Activated CD4-positive, alpha-beta T cell treated with anti-CD3 and anti-CD28 coated beads for 36 hours (primary cell): ENCODE measurements at places on chromosomes 12 and 14. TPM values are rescaled to one million over a fixed set of nuclear protein-coding genes. Genes with fewer than 3 reads are reported as not detected.
A peak's percentile ranks its signal among the peaks of the same experiment; 100 is the strongest.

TTC9 gene
- 8.3 TPM for total RNA-seq

OR4E2 gene
- not detected for total RNA-seq

ASB2 gene
- total RNA-seq, result 25.5 TPM

ARMH4 gene
- not detected for total RNA-seq

- H3K27me3 ChIP-seq, result no peaks in the 10 kb centered on the region
- DNase-seq, result no peak
- H3K4me1 ChIP-seq, result peaks cover 9% of the 10 kb centered on the region
- no peaks in the 10 kb centered on the region for H3K36me3 ChIP-seq
These were observed 8.0 kb upstream of the ETV6 start for GRCh38 chr12:11641522-11641921.

GRCh38 chr12:124279846-124280360 lies 15.0 kb upstream of the RFLNA start:
- H3K36me3 ChIP-seq, result no peaks in the 10 kb centered on the region
- H3K27ac ChIP-seq, result no peak overlapping the region
- peaks cover 22% of the 10 kb centered on the region for H3K27me3 ChIP-seq
- H3K4me3 ChIP-seq, result no peak overlapping the region
- no peak for DNase-seq

- H3K4me3 ChIP-seq, result no peak overlapping the region
- H3K27me3 ChIP-seq, result no peaks in the 10 kb centered on the region
- peaks cover 90% of the 10 kb centered on the region for H3K4me1 ChIP-seq
- peak overlapping the region; percentile 44 for H3K27ac ChIP-seq
- H3K36me3 ChIP-seq, result peaks cover 9% of the 10 kb centered on the region
These were observed 22.2 kb downstream of the UBE2N start for GRCh38 chr12:93419388-93420034.

DNA sequence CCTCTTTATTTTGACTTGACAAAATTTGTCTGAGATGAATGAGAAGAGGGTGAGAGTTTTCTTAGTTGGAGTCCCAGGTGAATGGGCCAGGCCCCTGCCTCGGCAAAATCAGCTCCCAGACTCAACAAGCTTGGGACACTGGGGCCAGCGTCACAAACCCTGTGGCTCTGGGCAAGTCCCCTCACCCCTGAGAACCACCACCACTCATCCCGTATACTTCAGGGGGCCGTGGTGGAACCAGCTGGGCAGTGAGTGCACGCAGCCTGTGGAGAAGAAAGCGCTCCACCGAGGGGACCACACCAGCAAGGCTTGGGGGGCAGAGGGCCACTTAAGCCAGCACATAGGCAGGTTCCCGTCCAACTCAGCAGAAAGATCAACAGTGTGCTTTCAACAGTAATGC lies 40.2 kb downstream of the DEGS2 start:
- H3K36me3 ChIP-seq, result peaks cover 26% of the 10 kb centered on the region
- DNase-seq, result no peak
- no peaks in the 10 kb centered on the region for H3K27me3 ChIP-seq
- peaks cover 23% of the 10 kb centered on the region for H3K4me1 ChIP-seq

DNA sequence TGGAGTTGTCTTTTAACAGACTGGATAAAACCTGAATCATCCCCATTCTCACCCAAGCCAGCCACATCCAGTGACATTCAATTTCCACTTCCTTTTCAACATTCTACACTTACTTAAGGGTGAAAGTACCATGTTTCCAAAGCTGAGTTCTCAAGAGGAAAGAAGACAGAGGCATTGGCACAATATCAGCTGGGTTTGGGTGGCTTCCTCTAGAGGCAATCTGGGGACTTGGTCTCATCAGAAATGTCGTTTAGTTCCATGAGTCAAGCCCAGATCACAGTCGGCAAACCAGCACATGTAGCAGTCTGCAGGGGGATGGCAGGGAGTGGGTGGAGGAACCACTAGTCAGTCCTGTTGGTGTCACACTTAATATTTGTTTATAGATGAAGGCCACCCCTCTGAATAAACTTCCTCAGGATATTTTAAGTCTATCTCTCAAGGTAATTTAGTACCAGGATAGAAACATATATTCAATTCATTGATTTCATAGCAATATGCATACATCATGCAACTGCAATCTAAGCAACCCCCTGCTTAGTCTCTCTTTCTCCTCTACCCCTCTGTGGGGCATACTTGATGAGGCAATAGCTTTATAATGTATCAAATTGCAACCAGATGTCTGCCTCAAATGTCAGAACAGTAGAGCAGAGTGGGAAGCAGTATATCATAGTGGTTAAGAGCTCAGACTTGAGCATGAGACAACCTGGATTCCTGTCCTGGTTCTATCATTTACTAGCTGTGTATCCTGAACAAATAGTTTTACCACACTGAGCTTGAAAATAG lies 3.0 kb downstream of the SRRM4 start:
- DNase-seq, result no peak
- H3K27ac ChIP-seq, result no peak overlapping the region
- H3K36me3 ChIP-seq, result no peaks in the 10 kb centered on the region
- no peaks in the 10 kb centered on the region for H3K4me1 ChIP-seq

DNA sequence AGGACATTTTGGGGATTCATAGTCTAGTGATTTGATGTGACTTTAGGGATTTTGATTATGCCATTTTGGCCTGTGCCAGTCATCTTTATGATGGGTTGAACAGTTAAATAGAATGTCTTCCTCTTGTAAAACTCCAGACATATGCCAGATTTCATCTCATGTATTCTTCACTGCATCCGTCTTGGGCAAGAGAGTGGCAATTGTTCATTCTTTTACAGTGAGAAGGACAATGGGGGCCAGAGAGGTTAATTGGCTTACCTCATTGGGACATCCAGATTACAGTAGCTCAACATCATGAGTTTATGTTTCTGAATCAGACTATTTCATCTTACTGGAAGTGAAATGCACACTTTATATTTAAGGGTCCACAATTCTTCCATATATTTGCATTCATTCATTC lies 108.2 kb upstream of the SLC38A2 start:
- no peak overlapping the region for H3K27ac ChIP-seq
- H3K4me1 ChIP-seq, result peaks cover 2% of the 10 kb centered on the region
- no peak for DNase-seq
- no peaks in the 10 kb centered on the region for H3K27me3 ChIP-seq

DNA sequence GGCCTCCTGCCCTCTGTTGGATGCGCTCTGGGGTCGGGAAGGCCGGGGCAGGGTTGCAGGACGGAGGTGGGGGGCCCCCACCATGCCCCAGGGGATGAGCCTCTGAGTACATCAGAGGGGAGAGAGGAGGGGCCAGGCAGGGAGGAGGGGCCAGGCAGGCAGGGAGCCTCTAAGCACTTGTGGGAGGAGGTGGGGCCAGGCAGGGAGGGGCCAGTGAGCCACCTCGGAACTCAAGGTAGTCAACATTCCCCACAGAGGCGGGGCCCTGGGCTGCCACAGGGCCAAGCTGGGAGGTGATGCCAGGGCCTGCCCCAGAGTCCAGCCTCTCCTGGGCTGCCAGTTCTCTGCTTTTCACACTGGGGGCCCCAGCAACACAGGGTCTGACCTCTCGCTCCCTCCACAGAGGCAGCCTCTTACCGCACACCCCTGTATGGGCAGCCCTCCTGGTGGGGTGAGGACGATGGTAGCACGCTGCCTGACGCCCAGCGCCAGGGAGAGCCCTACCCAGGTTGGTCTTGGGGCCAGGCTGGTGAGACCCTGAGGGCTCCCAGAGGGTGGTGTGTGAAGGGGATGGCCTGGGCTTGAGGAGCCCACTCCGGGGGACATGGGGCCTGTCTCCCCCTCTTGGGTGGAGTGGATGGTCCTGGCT lies 17.4 kb downstream of the CEP170B start:
- H3K4me3 ChIP-seq, result no peak overlapping the region
- no peaks in the 10 kb centered on the region for H3K4me1 ChIP-seq
- peak; percentile 59 for DNase-seq
- no peak overlapping the region for H3K27ac ChIP-seq
- H3K36me3 ChIP-seq, result no peaks in the 10 kb centered on the region

DNA sequence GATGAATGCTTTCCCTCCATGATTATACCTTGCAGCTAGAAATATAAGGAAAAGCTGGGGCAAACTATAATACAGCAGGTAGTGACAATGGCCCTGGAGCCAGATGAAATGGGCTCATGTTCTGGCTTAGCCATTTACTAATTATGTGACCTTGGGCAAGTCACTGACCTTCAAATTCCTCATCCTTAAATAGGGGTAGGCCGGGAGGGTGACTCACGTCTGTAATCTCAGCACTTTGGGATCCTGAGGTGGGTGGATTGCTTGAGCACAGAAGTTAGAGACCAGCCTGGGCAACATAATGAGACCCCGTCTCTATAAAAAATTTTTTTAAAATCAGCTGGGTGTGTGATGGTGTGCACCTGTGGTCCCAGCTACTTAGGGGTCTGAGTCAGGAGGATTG lies 155.4 kb downstream of the C12orf75 start:
- no peak overlapping the region for H3K4me3 ChIP-seq
- H3K36me3 ChIP-seq, result no peaks in the 10 kb centered on the region
- DNase-seq, result no peak
- H3K27me3 ChIP-seq, result no peaks in the 10 kb centered on the region
- no peak overlapping the region for H3K27ac ChIP-seq

DNA sequence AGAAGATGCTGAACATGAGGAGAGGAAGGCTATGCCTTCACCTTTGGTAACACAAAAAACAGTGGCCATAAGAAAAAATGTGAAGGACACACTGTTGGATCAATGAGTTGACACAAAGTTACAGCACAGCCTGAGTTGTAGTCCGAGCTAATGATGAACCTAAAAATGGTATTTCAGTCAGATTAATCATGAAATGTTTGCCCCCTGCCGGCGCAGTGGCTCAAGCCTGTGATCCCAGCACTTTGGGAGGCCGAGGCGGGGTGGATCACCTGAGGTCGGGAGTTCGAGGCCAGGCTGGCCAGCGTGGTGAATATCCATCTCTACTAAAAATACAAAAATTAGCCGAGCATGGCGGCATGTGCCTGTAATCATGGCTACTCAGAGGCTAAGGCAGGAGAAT lies 1.3 kb upstream of the CAPRIN2 start:
- no peak overlapping the region for H3K27ac ChIP-seq
- peaks cover 31% of the 10 kb centered on the region for H3K4me1 ChIP-seq
- H3K27me3 ChIP-seq, result no peaks in the 10 kb centered on the region
- peaks cover 2% of the 10 kb centered on the region for H3K36me3 ChIP-seq
- H3K4me3 ChIP-seq, result peak overlapping the region; percentile 86

DNA sequence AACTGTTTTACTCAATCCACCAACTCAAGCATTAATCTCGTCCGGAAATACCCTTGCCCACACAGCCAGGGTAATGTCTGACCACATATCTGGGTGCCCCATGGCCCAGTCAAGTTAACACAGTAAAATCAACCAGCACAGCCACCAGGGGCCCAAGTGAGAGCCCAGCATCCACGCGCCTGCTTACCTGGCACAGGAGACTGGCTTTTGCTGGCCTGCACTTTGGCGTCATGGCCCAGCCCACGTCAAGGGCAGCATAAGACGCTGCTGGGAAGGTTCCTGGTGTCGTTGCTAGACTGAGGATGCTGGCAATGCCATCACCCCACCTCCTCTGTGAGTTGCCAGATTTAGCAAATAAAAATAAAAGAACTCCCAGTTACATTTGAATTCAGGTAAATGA lies 53.6 kb upstream of the BCL11B start:
- no peaks in the 10 kb centered on the region for H3K4me1 ChIP-seq
- H3K36me3 ChIP-seq, result no peaks in the 10 kb centered on the region
- no peak overlapping the region for H3K27ac ChIP-seq
- peaks cover 4% of the 10 kb centered on the region for H3K27me3 ChIP-seq
- no peak overlapping the region for H3K4me3 ChIP-seq
- DNase-seq, result no peak

- H3K4me1 ChIP-seq, result peaks cover 66% of the 10 kb centered on the region
- peaks cover 67% of the 10 kb centered on the region for H3K36me3 ChIP-seq
- no peaks in the 10 kb centered on the region for H3K27me3 ChIP-seq
- H3K27ac ChIP-seq, result peak overlapping the region; percentile 88
- peak overlapping the region; percentile 98 for H3K4me3 ChIP-seq
These were observed 5.2 kb downstream of the PPP1CC start for GRCh38 chr12:110737532-110737931.

GRCh38 chr14:51652168-51653078 lies 713 bp downstream of the FRMD6 start:
- no peaks in the 10 kb centered on the region for H3K36me3 ChIP-seq
- H3K27ac ChIP-seq, result peak overlapping the region; percentile 79
- no peak for DNase-seq
- peak overlapping the region; percentile 80 for H3K4me3 ChIP-seq

DNA sequence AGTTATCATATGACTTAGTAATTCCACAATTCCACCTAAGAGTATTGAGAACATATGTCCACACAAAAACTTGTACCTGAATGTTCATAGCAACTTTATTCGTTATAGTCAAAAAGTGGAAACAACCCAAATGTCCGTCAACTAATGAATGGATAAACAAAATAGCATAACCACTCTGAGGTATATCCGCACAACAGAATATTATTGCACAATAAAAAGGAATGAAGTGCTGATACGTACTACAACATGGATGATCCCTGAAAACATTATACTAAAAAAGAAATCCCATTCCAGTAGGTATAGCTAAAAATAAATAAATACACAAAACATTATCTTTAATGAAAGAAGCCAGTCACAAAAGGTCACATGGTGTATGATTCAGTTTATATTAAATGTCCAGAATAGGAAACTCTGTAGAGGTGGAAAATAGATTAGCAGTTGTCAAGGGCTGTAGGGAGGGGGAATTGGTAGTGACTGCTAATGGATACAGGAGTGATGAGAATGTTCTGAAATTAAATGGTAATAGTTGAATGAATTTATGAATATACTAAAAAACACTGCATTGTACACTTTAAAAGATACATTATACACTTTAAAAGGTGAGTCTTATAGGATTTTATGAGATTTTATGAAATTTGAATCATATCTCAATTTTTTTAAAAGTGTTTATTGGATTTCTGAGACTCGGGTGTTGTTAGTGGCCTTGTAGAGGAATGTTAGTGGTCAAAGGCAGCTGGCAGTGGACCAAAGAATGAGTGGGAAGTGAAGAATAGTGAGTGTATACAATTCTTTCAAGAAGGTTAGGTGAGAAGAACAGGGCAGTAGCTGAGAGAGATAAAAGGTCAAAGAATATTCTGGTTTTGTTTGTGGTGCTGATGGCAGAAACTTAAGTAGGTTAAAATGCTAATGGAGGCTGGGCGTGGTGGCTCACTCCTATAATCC lies 36.3 kb upstream of the BAZ1A start:
- no peak overlapping the region for H3K27ac ChIP-seq
- no peaks in the 10 kb centered on the region for H3K36me3 ChIP-seq
- H3K27me3 ChIP-seq, result no peaks in the 10 kb centered on the region
- DNase-seq, result no peak

DNA sequence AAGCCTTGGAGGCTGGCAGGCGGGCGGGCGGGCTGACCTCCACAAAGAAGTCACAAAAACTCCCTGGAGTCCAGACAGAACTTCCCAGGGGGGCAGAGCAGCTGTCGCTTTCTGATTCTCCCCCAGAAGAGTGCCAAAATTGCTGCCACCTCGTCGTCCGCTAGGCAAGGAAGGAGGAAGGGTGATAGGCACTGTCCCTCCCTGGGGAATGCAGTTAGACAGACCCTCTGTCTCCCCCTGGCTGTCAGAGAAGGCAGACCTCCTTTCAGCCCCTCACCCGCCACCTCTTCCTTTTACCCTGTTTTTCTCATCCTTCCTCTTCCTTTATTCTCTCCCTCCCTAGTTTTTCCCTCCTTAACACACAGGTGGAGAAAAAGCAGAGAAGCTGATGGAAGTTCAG lies 18.7 kb downstream of the GRIN2B start:
- H3K27ac ChIP-seq, result no peak overlapping the region
- H3K27me3 ChIP-seq, result peaks cover 8% of the 10 kb centered on the region
- no peak overlapping the region for H3K4me3 ChIP-seq
- peak; percentile 10 for DNase-seq
